ENCODE measurements at places on chromosomes 5 and 9.

GRCh38 chr5:119532637-119533036 is 80.3 kb downstream of the HSD17B4 start:
- DNase-seq: no peak

- DNase-seq: no peak
Measured at GRCh38 chr5:76571559-76571958, 51.6 kb downstream of the F2RL2 start.

DNA sequence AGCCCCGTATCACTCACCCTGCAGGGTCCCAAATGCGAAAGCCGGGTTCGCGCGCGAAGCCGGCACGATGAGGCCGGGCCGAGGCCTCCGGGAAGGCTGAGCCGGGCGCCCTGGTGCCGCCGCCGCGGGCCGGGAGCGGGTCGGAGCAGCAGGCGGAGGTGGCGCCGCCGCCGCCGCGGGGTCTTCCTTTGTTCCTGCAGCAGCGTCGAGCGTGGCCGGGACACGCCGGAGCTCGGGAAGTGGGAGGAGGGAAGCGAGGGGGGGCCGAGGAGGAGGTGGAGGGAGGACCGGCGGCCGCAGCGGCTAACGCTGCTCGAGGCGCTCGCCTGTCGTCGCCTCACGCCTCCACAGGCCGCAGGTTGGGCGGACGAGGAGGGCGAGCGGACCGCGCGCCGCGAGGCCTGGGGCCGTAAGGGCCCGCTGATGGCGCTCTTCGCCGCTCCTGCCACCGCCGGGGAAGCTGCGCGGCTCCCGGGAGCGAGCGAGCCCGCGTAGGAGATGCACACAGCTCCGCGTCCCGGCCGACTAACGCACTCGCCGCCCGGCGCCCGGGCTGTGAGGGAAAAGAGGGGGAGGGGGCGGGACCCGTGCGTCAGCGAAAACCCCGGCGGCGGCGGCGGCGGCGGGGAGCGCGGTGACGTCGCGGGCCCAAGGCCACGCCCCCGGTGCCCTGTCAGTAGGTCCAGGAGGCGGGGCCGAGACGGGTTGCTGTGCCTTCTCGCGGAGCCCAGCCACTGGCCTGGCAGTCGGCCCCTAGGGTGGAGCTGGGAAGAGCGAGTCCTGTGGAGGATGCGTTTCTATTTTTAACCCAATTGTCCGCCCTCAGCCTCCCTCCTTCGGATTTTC is at the start of gene ZFAND5:
TSS of gene ZFAND5 (minus strand) at position 530 of the 846 bp plus-strand sequence. CDS start 4,430 bp downstream, outside the sequence.
- DNase-seq: peak; percentile 99

GRCh38 chr5:65811885-65812284 is 89.9 kb downstream of the NLN start:
- no peak for DNase-seq

DNA sequence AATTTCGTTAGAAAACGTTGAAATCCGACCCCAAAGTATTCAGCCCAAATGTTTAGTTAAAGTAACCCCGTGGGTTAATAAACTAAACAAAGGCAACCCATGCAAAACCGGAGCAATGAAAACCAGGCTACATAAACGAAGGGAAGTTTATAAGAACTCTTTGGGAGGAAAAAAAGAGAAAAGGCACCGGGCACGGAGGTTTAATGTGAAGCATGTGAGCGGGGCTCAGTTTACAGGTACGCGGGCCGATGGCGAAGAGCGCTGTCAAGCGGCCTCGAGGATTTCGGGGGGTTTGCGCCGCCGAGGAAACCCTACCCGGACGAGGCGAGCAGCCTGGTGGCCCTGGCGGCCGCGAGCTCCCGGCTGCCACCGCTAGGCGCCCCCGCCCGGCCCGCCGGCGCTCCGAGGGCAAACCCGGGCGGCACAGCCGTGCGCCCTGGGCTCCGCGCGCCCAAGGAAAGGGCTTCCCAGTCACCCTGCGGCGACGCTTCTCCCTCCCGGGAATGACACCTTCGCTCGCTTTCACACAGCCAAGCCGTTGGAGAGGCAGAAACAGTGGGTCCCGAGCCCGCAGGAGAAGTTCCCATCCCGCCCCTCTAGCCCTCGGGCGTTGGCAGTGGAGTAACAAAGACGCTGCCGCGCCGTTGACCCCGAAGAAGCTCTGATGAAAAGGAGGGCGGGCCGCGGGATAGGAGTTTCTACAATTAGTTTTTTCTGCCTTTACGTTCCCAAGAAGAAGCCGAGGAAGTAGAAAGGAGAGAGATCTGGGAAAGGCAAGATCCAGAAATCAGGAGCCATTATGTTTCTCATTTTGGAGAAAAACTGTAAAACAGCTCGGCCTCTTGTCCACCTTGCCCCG is 126.0 kb downstream of the TMEM174 start:
- no peak for DNase-seq

DNA sequence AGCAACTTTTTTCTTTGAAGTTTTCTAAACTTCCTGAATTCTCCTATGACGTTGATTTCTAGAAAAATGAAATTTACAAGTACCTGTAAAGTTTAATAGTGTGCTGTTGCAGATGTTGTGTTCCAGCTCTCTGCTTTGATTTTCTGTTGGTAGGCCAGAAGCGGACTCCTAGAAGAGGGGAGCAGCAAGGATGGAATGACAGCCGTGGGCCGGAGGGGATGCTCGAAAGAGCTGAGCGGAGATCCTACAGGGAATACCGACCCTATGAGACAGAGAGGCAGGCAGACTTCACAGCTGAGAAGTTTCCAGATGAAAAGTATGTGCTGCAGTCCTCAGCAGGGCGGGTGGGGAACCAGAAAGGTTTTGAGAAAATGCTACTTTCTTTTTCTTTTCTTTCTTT is 8.3 kb downstream of the HABP4 start:
- DNase-seq: no peak

DNA sequence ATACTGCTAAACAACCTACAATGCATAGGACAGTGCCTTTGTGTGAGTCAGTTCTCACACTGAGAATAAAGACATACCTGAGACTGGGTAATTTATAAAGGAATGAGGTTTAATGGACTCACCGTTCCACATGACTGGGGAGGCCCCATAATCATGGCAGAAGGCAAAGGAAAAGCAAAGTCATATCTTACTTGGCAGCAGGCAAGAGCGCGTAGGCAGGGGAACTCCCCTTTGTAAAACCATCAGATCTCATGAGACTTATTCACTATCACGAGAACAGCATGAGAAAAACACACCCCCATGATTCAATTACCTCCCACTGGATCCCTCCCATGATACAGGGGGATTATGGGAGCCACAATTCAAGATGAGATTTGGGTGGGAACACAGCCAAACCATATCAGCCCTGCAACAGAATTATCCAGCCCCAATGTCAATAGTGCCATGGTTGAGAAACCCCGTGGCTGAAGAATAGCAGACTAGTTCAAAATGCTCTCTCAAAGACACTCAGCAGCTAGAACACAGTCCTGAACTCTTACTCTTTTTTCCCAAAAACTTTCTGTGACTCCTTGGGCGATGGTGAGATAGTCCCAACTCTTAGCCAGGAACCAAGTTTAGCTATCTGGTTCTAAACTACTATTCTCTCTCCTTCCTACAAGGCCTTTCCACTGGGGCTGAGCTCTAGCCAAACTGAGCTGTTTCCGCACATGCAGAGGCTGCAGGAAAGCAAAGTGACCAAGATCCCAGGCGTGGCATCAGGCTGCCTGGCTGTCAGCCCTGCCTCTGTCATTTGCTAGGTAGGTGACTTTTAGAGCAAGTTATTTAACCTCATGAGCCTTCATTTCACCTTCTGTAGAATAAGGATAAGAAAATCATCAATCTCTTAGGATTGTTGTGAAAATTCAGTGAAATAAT is 21.7 kb downstream of the FAT2 start:
- DNase-seq: no peak

Data from COR-L47 (cell line).